ENCODE measurements at places on chromosomes 5 and 9.

GRCh38 chr5:127741412-127741811 is 38.2 kb downstream of the CCDC192 start:
- DNase-seq: no peak

- no peak for DNase-seq
Observed at GRCh38 chr5:178441486-178442270, 148.5 kb downstream of the COL23A1 start.

DNA sequence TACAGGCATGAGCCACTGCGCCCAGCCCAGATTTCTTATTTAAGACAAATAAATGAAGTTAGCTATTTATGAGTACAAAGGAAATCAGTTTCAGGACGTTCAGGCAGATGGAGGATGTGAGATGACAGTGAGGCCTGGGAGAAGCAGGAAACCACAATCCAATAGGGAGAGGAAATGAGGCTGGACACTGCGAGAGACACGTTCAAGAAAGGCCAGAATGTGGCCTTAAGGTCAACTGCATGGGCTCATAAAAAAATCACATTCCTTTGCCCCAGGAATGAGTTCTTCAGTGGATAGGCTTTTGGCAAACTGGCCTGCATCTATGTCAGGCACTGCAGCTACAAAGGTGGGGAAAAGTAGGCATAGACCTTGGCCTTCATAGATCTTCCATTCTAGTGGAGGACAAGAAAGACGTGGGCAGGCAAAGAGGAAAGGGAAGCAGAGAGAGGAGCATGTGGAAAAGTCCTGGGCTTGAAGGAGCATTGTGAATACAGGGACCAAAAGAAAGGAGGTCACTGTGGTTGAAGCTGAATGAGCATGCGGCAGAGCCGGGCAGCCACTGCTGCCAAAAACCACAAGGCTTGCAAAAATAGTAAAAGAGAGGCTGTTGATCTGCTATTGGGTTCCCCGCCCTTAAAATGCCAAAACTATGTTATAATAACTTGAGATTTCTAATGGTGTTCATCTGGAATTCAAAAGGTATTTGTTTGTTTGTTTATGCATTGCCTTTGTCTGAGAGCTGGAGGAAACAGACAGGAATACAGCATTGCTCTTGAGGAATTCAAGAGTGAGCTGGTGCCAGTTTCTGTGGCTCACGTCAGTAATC is 133.0 kb downstream of the GNA14 start:
- DNase-seq: no peak

DNA sequence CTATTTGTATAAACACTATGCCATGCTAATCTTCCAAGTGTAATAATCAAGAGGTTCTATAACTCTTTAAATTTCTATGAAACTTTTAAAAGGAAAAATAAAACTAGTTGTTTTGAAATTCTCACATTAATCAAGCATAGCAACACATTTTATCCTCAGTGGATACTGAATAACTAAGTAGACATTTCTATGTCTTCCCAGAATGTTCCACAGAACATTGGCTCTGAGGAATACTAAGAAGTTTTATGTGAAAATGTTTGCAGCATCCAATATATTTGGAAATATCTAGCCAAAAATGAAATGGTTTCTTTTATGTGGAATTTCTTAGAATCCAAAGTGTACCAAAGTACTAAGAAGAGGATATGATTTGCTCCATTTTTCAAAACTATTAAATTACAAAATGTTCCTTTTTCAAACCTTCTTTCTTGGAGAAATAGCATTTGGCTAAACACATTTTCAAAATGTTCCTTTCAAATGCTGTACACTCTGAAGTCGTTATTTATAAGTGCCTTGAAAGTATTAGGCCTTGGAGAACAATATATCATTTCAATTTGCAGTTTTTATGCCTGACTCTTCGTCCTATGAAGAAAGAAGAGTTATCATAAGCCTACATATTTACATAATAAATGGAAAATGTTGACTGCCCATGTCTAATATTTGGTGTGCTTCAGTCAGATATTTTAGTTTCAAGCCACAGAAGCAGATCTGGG is 175.6 kb upstream of the COX7C start:
- DNase-seq: no peak

DNA sequence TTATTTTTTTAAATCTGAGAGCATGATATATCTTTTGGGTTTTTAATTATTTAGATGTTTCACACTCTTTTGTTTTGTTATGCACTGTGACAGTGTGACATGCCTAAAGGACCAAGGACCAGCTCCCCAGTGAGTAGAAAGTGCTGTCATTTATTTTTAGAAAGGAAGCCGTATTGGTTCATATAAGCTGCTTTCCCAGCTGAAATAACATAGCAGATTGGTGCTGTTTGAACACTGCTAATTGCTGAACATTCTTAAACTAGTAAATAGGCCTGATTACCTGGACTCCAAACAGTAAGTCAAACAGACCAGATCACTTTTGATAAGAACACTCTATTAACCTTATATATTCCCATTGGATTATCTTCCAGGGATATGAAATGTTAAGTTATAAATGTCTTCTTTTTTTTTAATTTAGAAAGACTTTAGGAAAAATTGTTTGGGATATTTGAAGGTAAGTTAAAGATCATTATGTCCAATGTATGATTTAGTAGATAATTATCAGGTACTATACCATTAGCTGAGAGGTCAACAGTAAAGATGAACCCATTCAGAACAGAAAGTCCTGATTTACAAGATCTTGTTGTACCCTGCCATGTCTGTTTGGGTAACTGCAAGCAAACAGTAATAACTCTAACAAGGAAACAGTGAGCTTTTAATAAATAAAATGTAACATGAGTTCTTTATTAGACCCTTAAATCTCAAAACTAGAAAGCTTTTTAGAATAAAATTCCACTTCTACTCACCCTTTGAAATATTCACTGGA is 27.8 kb upstream of the ELL2 start:
- no peak for DNase-seq

DNA sequence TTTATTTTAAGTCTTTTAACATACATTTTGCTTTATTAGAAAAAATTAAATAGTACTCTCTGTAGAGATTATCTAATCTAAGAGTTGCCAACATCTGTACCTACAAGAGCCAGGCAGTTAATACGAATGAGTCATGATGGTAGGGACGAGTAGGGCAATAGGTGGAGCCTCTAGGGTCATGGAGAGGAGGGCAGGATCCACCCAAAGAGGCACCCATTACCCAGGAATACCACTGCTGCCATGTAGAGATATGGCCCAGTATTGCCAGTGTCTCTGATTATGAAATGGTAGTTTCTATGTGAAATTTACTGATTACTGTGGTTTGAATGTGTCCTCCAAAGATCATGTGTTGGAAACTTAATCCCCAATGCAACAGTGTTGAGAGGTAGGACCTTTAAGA is 170.4 kb downstream of the PIK3R1 start:
- DNase-seq: no peak
